ENCODE measurements at places on chromosomes 1 and 21.

- DNase-seq: no peak
These were observed 72.5 kb downstream of the OBSCN start for GRCh38 chr1:228280106-228280901.

DNA sequence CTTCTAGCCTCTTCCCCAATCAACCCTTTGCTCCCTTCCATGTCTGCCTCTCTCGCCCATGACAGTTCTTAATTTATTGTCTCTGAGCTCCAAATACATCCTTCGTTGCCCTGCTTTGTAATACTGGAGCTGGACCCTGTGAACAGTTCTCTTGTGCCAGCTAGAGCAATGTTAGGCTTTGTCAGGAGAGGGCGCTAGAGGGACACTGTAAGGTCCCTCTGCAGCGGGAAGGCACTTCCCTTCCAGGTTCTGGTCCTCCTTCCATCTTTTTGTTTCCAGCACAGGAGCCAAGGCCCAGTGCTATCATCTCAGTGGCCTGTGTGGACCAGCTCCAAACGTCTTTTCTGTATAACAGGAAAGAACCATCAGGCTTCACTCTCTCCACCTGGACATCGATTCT lies 95.9 kb downstream of the PTPRU start:
- no peak for DNase-seq

GRCh38 chr1:9235096-9235459 lies 504 bp downstream of the H6PD start:
- no peak for DNase-seq

DNA sequence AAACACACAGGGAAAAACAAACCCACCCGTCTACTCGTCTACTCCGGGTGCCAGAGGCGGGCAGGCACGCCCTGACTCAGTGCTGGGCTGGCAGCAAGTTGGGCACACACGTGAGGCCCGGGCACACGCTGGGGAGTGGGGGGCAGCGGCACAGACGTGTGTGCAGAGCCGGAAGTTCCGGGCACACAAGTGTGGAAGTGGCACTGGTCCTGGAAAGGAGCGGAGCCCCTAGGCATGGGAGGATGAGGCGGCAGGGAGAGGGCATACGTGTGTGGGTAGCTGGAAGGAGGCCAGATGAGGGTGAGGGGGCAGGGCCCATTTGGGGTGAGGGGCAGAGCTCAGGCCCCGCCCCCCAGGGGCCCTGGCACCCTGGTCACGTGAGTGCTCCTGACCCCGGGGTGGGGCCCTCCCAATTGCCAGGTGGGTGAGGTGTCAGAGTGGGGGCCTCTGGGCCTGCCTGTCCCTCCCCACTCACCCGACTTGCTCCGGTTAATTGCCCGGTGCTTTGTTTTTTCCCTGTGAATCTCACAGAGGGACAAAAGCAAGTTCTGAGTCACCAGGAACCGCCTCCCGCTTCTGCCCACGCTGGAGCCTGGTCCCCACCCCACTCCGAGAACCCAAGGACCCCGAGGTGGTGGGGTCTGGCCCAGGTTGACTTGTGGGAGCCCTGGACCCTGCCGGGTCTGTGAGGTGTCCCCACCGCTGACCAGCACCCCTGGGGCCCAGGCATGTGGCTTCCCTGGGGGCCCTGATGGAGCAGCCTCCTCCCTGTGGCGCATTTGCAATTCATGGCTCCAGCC lies 104.8 kb upstream of the CASZ1 start:
- no peak for DNase-seq

DNA sequence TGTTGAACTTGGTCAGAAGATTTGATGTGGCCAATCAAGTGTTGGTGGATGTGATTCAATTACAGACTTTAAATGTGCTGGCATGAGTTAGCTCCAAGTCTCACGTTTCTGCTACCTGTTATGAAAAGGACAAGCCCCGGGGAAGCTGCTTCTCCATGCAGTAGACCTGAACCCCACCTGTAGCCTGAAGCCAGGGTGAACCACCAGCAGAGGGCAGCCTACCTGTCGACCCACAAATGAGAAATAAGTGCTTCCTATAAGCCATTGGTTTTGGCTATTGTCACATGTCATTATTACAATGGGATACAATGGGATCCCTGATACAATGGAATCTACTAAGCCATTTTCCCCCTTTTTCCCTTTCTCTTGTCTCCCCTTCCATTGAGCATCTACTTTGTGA lies 230.2 kb downstream of the PRDM2 start:
- no peak for DNase-seq

DNA sequence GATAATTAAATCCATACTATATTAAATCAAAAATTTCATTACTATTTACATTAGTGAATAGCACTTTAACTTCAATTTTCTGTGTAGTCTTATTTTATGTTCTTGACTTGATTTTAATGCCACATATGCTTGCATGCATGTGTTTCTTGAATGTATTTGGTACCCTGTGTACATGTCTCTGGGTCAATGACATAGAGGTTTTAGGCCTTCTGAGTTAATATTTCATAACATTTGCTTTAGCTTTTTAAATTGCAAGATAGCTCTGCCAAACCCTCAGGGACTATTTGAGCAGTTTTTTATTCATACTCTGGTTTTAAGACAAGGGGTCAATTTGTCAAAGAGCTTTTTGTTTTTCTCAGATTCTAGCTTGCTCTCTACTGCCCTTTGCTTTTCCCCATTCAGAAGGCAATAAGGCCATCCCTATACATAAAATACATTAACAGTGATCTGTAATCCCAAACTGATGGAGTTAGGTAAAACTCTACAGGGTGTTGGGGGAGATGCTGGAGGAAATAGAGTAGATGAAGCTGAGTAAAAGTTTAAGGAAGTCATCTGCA lies 5.0 kb downstream of the MLLT11 start:
- no peak for DNase-seq

DNA sequence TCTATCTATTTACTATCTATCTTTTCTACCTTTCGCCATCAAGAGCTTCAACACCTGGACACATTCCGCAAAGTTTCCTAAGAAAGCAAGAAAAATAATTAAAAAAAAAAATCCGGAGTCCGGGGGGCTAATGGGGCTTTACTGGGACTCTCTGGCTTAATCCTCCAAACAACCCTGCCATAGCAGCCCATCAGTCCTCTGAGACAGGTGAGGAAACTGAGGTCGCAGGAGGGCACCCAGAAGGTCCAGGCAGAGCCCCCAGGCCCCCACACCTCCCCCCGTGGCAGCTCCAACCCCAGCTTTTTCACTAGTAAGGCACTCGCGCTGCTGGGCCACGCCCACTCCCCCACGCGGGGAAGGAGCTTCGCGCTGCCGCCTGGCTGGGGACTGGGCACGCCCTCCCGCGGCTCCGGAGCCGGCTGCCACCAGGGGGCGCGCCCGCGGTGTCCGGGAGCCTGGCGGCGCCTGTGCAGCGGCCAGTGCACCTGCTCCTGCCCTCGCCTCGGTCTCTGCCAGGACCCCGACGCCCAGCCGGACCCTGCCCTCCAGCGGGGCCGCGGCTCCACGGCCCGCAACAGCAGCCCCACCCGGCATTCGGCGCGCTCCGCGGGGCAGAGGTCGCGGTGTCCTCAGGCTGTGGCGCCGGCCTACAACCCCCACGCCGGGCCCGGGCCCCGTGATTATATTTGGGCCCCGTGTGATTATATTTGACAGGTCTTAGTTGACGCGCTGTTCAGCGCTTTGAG lies 54.1 kb upstream of the SAMD11 start:
- DNase-seq: peak; percentile 67

DNA sequence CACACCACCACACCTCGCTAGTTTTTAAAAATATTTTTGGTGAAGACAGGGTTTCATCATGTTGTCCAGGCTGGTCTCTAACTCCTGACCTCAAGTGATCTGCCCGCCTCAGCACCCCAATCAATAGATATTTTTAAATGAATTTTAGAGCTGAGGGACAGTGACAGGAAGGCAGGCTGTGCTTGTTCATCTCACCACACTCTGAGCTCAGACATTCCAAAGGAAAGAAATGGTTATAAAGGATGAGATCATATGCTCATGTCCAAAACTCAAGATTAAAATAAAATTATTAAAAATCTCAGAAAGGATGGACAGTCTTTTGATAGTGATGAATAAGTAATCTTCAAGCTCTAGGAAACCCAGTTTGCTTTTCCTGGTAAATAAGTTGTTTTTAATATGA lies 40.9 kb downstream of the L1TD1 start:
- no peak for DNase-seq
